ENCODE measurements at places on chromosomes 16 and 17. TPM values are rescaled to one million over a fixed set of nuclear protein-coding genes. Genes with fewer than 3 reads are reported as not detected.

The SLC4A1 gene
- not detected for total RNA-seq

- H3K36me3 ChIP-seq, result no peaks in the 10 kb centered on the region
- H3K4me3 ChIP-seq, result no peak overlapping the region
- no peak overlapping the region for H3K27ac ChIP-seq
- no peaks in the 10 kb centered on the region for H3K4me1 ChIP-seq
These were observed 51.5 kb upstream of the EMP2 start for GRCh38 chr16:10631886-10632285.

The RHBDL3 gene
- 0.54 TPM for total RNA-seq

The PNMT gene
- not detected for total RNA-seq

DNA sequence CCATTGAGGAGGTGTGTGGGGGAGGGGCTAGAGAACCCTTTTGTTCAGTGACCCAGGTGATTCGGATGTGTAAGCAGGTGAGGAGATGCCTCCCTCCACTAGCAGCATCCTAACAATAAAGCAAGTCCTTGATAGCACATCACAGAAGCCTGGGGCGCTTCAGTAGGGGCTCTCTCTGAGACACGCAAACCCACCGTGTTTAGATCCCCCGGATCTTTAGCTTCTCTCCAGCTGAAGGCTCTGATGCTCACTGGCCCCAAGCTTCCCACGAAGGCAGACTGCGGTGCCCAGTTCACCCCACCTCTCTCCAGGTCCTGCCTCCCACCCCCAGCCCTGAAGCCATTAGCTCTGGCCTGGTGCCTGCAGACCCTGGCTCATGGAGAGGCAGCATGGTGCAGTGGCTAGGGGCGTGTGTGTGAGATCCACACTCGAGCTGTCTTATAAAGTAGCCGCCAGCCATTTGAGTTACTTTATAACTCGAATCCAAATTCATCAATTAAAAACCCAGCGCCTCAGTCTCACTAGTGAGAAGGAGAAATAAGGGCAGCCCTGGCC is 204.7 kb upstream of the TNRC6C start:
- H3K27me3 ChIP-seq, result peaks cover 5% of the 10 kb centered on the region
- no peaks in the 10 kb centered on the region for H3K36me3 ChIP-seq
- no peaks in the 10 kb centered on the region for H3K4me1 ChIP-seq
- no peak overlapping the region for H3K27ac ChIP-seq

DNA sequence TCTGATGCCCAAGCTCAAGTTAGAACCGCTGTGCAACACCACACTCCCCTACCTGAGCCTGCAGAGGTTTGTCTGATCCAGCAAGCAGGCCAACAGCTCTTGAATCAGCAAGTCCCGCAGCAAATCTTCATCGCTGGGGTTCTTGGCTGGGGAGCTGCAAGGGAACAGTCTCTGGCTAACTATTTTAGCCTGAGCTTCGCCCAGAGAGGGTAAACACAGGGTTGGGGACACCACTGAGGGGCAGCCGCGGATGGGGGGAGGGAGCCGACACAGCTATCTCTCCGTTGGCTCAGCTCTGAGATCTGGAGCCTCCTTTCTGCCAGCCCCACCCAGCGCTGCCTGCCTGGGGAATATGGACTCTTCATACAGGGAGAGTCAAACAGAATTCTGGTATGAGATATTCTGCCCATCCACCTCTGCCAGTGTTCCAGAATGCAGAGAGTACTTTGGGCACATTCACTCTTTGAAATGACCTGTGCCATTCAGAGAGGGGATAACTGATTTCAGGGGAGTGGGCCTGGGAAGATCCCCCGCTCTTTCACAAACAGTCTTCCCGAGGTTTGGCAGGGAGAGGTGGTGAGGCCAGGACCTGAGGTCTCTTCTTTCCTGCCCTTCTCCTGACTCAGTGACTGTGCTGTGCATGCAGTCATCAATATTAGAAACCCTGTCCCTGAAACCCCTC is 7.4 kb downstream of the GIP start:
- no peak for DNase-seq
- no peak overlapping the region for H3K4me3 ChIP-seq
- H3K4me1 ChIP-seq, result peaks cover 6% of the 10 kb centered on the region
- H3K36me3 ChIP-seq, result no peaks in the 10 kb centered on the region
- no peak overlapping the region for H3K27ac ChIP-seq

DNA sequence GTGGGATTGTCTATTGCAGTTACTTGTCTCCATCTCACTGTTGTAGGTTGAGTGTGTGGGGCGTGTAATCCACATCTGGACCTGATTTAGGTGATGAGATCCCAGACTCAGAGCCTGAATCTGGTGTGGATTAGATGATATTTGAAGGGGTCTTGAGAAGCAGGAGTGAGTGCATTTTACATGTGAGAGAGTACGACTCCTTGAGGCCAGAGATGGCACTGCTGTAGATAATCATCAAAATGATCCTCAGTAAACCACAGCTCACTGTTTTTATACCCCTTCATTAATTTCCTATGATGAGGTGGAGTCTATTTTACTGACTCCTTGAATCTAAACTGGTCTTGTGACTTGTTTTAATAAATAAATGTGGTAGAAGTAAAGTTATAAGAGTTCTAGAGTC is 732.5 kb downstream of the KCNJ2 start:
- H3K27me3 ChIP-seq, result no peaks in the 10 kb centered on the region
- no peaks in the 10 kb centered on the region for H3K4me1 ChIP-seq
- H3K27ac ChIP-seq, result no peak overlapping the region
- H3K4me3 ChIP-seq, result no peak overlapping the region
- no peaks in the 10 kb centered on the region for H3K36me3 ChIP-seq
- no peak for DNase-seq

The ABCC6 gene
- total RNA-seq, result not detected

- no peak overlapping the region for H3K4me3 ChIP-seq
- H3K27me3 ChIP-seq, result peaks cover 4% of the 10 kb centered on the region
- H3K36me3 ChIP-seq, result no peaks in the 10 kb centered on the region
- no peak overlapping the region for H3K27ac ChIP-seq
- H3K4me1 ChIP-seq, result peaks cover 4% of the 10 kb centered on the region
These were observed 235.2 kb upstream of the TNRC6C start for GRCh38 chr17:77723071-77723908.

DNA sequence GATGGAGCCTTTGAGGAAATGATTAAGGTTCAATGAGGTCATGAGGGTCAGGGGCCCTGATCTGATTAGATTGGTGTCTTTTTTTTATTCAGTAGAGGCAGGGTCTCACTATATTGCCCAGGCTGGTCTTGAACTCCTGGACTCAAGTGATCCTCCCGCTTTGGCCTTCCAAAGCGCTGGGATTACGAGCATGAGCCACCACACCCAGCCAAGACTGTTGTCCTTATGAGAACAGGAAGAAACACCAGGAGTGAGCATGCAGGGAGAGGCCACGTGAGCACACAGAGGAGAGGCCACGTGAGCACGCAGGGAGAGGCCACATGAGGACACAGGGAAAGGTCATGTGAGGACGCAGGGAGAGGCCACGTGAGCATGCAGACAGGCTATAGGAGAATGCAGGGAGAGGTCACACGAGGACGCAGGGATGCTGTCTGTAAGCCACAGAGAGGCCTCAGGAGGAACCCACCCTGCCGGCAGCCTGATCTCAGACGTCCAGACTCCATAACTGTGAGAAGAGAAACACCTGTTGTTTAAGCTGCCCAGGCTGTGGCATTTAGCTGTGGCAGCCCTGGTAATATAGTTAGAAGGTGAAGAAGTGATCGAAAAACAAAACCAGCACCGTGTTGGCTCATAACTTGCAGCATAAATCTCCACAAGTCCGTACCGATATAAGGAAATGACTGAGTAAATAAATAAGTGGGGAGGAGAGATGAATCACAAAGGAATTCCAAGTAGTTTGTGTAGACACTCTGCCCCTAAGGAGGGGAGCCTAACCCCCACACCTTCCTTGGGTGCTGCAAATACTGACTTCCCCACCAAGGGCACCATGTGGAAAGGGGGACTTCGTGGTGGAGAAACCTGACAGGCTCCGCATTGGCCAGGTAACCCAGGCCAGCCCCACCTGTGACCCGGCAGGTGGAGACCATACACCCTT is 14.6 kb upstream of the CSNK1D start:
- peaks cover 19% of the 10 kb centered on the region for H3K4me1 ChIP-seq
- no peaks in the 10 kb centered on the region for H3K36me3 ChIP-seq
- no peak overlapping the region for H3K27ac ChIP-seq
- no peak for DNase-seq
- no peaks in the 10 kb centered on the region for H3K27me3 ChIP-seq
- no peak overlapping the region for H3K4me3 ChIP-seq

The CNTROB gene
- total RNA-seq, result 56.8 TPM

DNA sequence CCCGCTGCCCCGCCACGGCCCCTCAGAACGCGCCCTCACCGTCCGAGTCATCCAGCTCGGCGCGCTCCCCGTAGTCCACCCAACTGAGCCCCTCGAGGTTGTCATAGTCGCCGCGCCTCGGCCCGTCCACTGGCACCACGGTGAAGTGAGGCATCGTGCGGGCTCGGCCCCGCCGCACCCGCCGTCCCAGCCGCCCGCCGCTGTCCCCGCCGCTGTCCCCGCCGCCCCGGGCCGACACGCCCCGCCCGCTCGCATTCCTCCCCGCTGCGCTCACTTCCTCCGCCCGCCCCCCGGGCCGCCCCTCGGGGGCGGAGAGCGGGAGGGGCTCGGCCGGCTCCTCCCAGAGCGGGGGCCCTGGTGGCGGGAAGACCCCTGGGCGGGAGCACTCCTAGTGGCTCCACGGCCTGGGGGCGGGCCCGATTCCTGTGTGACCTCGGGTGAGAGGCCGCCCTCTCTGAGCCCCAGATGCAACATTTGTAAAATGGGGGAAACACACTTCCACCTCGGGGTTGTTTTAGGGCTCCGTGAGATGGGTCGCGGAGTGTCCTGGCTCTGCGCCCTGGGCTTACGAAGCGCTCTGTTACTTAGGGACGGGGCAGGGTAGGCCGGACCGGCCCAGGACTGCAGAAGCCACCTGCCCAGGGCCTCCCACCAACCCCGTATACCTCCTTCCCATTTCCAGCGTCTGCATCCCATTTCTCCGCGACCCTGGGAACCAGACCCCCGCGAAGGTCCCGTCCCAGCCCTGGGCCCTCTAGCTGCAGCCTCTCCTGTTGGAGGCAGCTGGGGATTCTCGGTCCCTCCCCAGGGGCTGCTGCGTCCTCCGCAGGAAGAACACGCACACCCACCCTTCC is at the start of gene SLC12A4:
SLC12A4 (minus strand) TSS at position 238 of the 854 bp plus-strand sequence; CDS start at position 154, 84 bp downstream.
- H3K36me3 ChIP-seq, result peaks cover 7% of the 10 kb centered on the region
- H3K4me3 ChIP-seq, result peak within 1 kb of the TSS; percentile 84
- peaks cover 18% of the 10 kb centered on the region for H3K4me1 ChIP-seq
- no peaks in the 10 kb centered on the region for H3K27me3 ChIP-seq
- peak within 1 kb of the TSS; percentile 95 for H3K27ac ChIP-seq

DNA sequence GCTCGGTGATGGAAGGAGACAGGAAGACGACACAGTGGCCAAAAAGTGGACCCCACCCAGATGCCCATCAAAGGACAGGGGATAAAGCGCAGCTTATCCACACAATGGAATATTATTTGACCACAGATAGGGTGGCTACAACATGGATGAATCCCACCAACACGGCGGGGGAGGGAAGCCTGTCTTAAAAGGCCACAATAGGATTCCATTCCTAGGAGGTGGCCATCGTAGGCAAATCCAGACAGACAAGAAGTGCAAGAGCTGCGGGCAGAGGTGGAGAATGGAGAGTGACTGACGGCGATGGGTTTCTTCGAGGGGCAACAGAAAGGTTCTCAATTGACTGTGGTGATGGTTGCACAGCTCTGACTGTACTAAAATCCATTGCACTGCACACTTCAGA is 16.0 kb downstream of the SLC38A8 start:
- H3K27me3 ChIP-seq, result peaks cover 20% of the 10 kb centered on the region
- peaks cover 15% of the 10 kb centered on the region for H3K4me1 ChIP-seq
- no peak overlapping the region for H3K4me3 ChIP-seq
- peaks cover under 1% of the 10 kb centered on the region for H3K36me3 ChIP-seq

The SPATA22 gene
- total RNA-seq, result not detected

GRCh38 chr17:9893411-9894012 is 11.6 kb downstream of the RCVRN start:
- no peaks in the 10 kb centered on the region for H3K36me3 ChIP-seq
- H3K4me3 ChIP-seq, result no peak overlapping the region
- no peak overlapping the region for H3K27ac ChIP-seq
- no peak for DNase-seq
- no peaks in the 10 kb centered on the region for H3K4me1 ChIP-seq

The CD300E gene
- total RNA-seq, result not detected

- H3K27me3 ChIP-seq, result no peaks in the 10 kb centered on the region
- peak; percentile 73 for DNase-seq
- peaks cover 22% of the 10 kb centered on the region for H3K36me3 ChIP-seq
These were observed 24.4 kb downstream of the SREBF1 start for GRCh38 chr17:17812211-17813054.

- H3K4me3 ChIP-seq, result no peak overlapping the region
- no peak for DNase-seq
- H3K4me1 ChIP-seq, result no peaks in the 10 kb centered on the region
- no peaks in the 10 kb centered on the region for H3K36me3 ChIP-seq
- H3K27ac ChIP-seq, result no peak overlapping the region
These were observed 46.7 kb downstream of the FOXL1 start for GRCh38 chr16:86625029-86625428.

DNA sequence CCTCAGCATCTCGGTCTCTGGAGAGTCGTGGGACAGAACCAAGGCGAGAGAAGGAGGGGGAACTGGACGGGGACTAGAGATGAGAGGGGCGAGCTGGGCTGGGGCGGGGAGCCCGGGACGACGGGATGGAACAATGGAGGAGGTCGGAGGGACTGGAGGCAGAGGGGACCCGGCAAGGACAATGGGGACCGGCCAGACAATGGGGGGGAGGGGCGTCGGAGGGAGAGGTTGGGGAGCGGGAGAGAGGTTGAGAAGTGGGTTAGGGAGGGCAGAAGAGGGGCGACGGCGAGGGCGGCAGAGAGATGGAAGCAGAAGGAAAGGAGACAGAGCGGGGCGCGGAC is 719 bp downstream of the NGFR start:
- H3K27ac ChIP-seq, result no peak overlapping the region
- peak overlapping the region; percentile 52 for H3K4me3 ChIP-seq
- no peaks in the 10 kb centered on the region for H3K36me3 ChIP-seq
- no peak for DNase-seq
- peaks cover 79% of the 10 kb centered on the region for H3K27me3 ChIP-seq
- H3K4me1 ChIP-seq, result peaks cover 22% of the 10 kb centered on the region

The TBC1D28 gene
- total RNA-seq, result not detected

The TBC1D3C gene
- total RNA-seq, result not detected

DNA sequence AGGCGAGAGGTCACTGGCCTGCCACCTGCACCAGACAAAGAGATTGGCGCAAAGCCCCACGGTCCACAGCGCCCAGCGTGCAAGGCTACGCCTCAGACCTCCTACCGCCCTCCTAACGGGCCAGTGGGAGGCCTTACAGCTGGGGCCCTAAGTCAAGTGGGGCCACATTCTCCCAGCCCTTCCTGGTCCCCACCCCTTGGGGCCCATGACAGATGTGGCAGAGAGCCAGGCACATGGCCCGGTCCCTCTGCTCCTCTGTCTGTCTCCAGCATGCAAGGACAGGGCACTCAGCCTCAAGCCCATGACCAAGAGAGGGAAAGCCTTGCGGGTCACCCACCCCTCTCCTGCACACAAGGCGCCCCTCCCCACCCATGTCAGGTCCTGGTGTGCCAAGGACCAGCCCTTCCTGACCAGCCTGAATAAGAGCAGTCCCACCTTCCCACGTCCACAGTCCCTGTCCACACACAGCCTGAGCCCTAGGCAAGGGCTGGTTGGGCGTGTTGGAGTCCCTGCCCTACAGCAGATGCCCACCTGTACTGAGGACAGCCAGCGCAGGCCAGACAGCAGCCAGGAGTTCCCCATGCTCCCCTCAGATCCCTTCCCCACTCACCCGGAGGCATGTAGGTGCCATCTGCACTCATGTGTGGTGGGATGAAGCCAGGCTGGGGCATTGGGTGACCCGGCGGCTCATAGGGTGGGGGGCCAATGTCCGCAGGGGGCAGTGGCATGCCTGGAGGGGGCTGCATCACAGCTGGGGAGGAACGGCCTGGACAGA is 25.3 kb downstream of the CDIP1 start:
- DNase-seq, result no peak
- no peak overlapping the region for H3K4me3 ChIP-seq
- H3K27me3 ChIP-seq, result no peaks in the 10 kb centered on the region
- peak overlapping the region; percentile 96 for H3K27ac ChIP-seq
- peaks cover 58% of the 10 kb centered on the region for H3K4me1 ChIP-seq

All from activated CD8-positive, alpha-beta memory T cell treated with anti-CD3 and anti-CD28 coated beads, Interleukin-2, amount 10 ng/mL, durations not matched to agents 7 days and 5 days (primary cell).